ENCODE measurements at places on chromosomes 5 and 9.

GRCh38 chr9:12777121-12778022, 2.6 kb downstream of the LURAP1L start:
- DNase-seq: no peak

GRCh38 chr9:88266416-88266815, 121.8 kb upstream of the SPIN1 start:
- no peak for DNase-seq

- DNase-seq: no peak
Observed at GRCh38 chr9:34177593-34178435, 1.0 kb upstream of the UBAP1 start.

DNA sequence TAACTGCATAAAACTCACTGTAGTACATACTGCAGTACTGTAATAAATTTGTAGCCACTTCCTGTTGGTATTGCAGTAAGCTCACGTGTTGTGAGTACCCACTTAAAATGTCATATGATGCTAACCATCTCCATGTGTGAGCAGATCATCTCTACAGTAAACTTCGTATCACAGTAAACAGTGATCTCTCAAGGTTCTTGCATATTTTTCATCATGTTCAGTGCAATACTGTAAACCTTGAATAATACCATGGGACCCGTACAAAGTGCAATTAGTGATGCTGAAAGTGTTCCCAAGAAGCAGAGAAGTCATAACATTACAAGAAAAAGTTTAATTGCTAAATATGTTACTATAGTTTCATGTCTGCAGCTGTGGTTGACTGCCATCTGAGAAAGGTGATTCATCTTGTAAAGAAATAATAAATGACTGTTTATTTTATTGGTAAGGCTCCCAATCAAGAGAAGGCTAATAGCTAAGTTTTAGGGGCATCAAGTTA, 253.8 kb upstream of the POU5F2 start:
- no peak for DNase-seq

DNA sequence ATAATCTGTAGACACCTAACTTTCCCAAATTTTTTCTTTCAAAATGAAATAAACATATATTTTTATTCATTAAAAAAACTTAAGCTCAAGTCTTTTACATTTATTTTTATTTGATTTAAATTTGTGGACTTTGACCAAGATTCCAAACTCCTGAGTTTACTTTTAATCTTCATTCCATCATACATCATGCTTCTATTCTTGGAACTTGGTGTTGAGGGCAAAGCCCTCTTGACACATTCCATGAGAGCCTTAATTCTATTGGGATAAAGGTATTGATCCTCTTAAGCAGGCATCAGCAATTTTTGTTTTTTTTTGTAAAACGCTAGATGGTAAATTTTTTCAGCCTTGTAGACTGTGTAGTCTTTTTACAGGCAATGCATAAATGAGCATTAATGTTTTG, 53.6 kb downstream of the FBXO4 start:
- no peak for DNase-seq

DNA sequence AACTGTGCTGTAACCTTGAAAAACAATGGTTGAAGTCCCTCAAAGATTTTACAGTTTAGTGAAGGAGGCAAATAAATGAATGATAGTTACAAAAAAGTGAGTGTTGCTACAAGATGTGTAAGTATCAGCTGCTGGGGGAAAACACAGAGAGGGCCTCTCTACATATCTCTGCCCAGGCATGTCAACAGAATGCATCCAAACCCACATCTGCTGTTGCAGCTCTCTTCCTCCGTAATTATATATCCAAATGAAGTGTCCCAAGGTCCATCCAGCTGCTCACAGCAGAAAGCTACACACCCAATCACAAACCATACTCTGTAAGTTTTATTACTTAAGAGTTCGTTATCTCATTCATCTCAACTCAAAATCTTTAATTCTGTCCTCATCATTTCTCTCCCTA, 584.6 kb downstream of the ANXA1 start:
- no peak for DNase-seq

GRCh38 chr9:27310582-27310981, 13.6 kb upstream of the EQTN start:
- DNase-seq: no peak

GRCh38 chr9:133643978-133644760, 8.0 kb downstream of the DBH start:
- DNase-seq: no peak

DNA sequence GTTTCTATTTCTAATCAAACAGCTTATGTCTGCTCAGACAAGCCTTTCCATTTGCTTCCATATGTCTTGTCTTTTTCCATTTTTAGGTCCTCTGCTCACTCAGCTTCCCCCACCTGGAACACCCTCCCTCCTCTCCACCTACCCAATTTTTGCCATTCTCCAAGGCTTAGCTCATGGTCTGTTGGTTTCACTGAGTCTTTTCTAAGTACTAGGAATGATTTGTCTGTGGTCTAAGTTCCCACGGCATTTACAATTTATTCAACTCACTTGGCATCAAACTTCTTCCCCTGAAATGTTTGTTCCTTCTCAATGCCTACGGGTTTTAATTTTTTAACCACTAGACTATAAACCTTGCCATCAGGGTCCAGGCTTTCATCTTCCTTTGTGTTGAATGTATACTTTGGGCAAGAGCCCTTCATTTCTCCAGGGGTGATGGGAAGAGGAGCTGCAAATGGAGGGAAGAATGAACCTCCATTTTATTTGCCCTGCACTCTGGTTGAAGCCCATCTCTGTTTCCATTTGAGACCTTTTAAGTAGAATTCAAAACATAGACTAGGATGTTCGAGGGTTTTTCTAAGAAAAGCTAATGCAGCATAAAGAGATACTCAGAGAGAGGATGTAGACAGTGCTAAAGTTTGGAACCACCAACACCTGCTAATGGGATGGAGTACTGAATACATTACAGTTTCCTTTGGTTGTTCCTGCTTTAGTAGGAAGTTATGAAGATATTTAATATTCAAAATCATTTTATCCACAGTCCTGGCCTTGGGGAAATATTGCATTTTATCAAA, 104.0 kb downstream of the PTTG1 start:
- DNase-seq: no peak

DNA sequence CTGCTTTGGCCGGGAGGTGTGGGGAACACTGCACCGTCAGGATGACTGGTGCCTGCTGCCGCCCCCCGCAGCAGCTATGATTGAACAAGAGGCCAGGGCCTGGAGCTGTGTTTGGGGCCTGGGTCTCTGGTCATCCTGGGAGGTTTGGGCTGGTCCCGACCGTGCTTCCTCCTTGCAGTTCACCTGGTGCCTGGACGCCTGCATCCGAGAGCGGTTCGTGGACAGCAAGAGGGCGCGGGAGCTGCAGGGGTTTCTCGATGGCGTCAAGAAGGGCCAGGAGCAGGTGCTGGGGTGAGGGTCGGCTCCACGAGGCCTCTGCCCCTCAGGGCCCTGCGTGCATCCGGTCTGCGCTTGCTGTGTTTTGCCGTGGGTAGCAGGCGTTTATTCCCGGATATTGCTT, 8.9 kb downstream of the NELFB start:
- no peak for DNase-seq

GRCh38 chr5:135977375-135977928, 22.7 kb upstream of the LECT2 start:
- DNase-seq: no peak

DNA sequence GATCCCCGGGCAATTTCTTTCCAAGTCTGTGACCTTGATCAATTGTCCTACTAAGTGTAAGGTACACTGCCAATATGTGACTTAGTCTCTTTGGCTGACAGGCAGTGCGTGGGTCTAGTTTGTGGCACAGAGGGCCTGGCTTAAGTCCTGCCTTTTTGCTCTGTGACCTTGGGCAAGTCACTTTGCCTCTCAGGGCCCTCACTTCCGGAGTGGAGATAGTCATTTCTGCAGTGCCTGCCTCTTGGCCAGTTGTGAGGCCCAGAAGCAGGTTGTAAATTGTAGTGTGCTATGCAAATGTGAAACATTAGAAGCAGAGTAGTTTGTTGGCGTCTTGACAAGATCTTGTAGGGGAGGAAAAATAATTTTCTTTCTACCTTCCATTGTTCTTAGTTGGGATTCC, 39.0 kb downstream of the KIF4B start:
- no peak for DNase-seq

DNA sequence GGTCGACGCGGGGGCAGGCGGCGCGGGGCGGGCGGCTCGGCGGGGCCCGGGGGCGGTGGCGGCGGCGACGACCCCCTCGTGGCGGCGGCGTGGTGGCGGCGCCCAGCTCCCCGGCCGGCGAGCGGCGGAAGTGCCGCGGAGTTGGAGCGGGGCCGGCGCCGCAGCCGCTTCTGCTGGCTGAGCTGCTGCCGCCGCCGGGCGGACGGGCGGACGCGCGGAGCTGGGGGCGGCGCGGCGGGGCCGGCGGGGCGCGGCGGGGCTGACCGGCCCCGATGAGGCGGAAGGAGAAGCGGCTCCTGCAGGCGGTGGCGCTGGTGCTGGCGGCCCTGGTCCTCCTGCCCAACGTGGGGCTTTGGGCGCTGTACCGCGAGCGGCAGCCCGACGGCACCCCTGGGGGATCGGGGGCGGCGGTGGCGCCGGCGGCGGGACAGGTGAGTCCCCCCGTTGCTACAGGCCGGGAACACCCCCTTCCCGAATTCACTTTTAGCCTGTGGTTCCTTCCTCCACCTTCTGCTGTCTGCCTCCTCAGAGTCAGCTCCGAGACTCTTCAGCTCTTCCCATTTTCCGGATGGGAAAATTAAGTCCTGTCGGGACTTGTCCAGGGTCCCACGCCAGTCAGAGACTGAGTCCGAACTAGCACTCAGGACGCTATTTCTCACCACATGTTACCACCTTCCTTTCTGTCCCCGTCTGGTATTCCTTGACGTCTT, at the start of gene GALNT10:
TSS of gene GALNT10 (plus strand) at position 139 of the 710 bp plus-strand sequence. CDS start at position 273, 134 bp downstream.
- no peak for DNase-seq

Data from right forelimb (tissue), 1 donor.